NCI-H1436 (cell line): ENCODE measurements at places on chromosomes 1 and 21.

DNA sequence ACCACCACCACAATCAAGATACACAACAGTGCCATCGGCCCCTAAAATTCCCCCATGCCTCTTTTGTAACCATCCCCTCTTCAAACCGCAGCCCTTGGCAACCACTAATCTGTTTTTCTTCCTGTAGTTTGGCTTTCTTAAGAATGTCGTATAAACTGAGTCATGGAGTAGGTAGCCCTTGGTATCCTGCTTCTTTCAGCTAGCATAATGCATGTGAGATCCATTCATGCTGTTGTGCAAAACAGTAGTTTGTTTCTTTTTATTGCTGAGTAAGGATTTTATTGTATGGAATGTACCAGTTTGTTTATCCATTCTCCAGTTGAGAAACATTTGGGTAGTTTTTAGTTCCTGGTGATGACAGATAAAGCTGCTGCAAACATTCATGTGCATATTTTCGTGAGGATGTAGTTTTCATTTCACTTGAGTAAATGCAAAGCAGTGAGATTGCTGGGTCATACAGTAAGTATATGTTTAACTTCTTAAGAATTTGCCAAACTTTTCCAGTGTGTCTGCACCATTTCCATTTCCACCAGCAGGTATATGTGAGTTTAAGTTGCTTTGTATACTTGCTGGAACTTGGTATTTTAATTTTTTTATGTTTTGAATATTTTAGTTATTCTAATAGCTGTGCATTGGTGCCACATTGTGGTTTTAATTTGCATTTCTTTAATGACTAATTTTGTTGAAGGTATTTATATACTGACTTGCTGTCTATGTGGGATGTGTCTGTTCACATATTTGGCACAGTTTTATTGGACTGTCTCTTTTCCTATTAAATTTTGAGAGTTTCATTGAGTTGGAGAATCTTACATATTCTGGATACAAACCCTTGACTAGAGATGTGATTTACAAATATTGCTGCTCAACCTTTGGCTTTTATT, 148.4 kb upstream of the MAP1LC3C start:
- DNase-seq = no peak

GRCh38 chr1:82179131-82179530, 378.4 kb downstream of the ADGRL2 start:
- DNase-seq = no peak

- no peak for DNase-seq
Observed at GRCh38 chr21:26437326-26438009, 135.6 kb downstream of the CYYR1 start.

DNA sequence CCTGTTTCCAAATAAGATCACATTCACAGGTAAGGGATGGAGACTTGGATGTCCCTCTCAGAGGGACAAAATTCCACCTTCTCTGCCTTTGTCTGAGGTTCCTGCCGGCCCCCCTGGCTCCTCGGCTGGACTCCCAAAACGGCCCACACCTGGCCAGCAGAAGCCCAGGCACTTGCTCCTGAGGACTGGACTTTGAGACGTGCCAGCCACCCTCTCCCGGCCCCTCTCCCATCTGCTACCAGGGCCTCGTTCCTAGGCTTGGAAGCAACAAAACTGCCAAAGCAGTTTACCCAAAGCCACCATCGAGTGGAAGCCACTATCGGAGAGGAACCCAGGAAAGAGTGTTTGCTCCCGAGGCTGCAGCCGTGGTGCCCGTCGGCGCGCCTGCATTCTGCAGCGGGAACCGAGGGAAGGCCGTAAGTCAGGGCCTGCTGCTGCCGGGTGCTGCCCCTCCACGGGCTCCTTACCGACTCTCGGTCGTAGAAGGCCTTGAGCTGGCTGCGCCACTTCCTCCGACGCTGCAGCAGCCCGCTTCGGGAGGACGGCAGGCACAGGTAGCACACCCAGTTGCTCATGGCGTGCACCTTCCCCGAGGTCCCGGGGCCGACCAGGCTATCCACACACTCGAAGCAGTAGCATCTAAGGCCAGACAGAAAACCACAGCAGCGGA, 3.5 kb downstream of the DNMT3L start:
- no peak for DNase-seq

DNA sequence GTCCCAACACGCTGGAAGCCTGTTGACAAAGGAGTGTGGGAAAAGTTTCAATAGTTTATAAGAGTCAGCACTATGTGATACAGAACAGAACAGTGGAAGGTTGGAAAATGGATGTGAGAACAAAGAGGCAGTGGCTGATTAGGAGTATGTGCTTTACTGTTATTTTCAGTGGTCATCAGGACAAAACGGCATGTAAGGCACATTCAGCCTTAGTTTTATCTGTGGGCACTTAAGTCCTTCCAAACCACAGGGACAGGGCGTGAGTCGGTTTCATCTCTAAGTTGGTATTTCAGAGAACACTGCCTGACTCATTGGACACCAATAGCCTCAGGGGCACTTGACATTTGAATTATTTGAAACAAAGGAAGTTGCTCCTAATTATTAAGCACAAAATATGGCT, 306.9 kb downstream of the ASTN1 start:
- no peak for DNase-seq

- DNase-seq = no peak
Observed at GRCh38 chr1:62265956-62266935, 53.0 kb downstream of the KANK4 start.
